ENCODE measurements at places on chromosomes 16 and 17.

DNA sequence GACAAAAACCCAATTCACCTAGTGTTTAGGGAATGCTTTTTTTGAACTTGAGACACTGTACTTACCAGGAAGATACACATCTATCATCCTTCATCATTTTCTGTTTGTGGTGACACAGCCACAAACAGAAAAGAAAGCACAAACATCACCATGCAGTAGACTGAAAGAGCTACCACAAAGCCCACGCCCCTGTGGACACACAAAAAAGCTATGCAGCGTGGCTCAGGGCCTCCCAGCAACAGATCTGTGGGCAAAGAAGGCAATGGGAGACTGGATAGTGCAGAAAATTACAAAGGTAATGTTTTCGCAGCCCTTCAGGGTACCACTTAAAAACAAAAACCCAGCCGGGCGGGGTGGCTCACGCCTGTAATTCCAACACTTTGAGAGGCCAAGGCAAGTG, 9.6 kb downstream of the COTL1 start:
- DNase-seq = no peak

GRCh38 chr17:73121506-73121905, 29.0 kb upstream of the SLC39A11 start:
- DNase-seq = no peak

- DNase-seq = no peak
These were observed 3.2 kb downstream of the GNPTG start for GRCh38 chr16:1354815-1355540.

DNA sequence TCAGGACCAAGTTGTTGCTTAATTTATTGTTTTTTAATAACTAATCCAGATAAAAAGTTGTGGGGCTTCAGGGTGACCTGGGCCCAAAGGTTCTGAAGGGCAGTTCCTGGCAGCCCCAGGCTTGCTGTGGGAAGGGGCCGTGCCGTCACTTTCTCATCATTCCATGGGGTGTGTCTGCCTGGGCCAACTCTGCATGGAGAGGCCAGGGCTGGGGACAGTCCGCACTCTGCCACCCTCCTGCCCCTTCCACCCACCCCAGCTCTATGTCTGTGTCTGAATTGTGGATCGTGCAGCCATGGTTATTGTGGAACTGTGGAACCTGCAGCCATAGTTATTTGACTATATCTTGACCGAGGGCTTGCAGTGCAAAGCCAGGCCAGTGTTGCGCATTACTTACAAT, 4.0 kb downstream of the LIMD2 start:
- DNase-seq = no peak

GRCh38 chr16:49835161-49835777, 20.6 kb downstream of the ZNF423 start:
- DNase-seq = no peak

DNA sequence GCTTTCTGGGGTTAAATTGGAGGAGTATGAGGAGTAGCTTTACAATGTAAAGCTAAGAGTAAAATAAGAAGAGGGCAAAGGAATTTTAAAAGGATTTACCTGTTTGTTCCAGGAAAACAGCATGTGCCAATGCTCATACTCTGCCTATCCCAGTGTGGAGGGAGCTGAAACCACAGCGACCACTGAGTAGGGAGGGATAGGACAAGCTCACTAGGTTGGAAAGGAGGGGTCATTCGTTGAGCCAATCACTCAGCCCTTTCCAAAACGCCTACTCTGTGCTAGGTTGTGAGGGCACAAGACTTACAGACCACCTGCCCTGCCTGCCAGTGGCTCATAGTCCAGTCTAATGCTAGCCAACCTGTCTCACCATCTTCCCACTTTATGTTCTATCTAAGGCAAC, 1.1 kb upstream of the DNAJC7 start:
- no peak for DNase-seq
